Endodermal cell (in vitro differentiated cells): ENCODE measurements at places on chromosomes 2 and 18.

GRCh38 chr2:31813016-31813415 is 197.8 kb downstream of the MEMO1 start:
- DNase-seq, result no peak

- DNase-seq, result no peak
Measured at GRCh38 chr18:59961070-59961469, 61.3 kb downstream of the PMAIP1 start.

DNA sequence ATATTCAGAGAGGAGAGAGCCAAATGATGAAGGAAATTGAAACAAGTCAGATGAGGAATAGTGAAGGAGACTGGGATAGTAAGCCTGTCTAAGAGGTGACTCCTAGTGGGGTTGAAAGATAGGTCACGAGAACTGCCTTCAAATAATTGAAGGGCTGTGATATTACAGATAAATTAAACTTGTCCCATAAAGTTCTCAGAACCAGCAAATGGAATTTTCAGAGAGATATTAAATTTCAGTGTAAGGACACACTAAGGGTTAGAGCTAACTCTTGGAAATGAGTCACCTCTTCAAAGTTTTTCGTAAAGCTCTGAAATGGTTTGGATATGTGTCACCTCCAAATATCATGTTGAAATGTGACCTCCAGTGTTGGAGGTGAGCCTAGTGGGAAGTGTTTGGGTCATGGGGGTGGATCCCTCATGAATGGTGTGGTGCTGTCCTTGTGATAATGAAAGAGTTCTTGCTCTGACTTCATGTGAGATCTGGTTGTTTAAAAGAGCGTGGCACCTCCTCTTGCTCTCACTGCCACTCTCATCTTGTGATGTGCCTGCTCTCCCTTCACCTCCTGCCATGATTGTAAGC is 87.3 kb downstream of the BABAM2 start:
- no peak for DNase-seq

- no peak for DNase-seq
Measured at GRCh38 chr2:72933207-72933606, 15.9 kb downstream of the EMX1 start.

DNA sequence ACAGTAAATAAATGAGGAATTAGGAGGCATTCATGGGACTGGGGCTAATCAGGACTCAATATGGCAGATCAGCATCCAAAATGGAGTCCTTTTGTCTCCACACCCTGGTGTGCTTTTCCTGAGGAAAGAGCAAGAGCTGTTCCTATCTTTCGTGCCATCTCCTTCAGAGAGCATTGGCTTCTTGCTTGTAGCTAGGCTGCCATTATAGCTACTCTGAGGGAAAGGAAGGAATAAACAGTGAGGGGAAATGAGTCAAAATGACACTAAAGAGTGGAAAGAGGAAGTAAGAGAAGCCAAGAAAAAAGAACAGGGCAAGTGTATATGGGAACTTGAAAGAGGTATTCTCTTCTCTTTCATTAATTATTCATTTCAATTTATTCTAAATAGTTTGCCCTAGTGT is 8.4 kb upstream of the NMI start:
- DNase-seq, result no peak

GRCh38 chr2:214232271-214232670 is 178.6 kb upstream of the VWC2L start:
- no peak for DNase-seq

DNA sequence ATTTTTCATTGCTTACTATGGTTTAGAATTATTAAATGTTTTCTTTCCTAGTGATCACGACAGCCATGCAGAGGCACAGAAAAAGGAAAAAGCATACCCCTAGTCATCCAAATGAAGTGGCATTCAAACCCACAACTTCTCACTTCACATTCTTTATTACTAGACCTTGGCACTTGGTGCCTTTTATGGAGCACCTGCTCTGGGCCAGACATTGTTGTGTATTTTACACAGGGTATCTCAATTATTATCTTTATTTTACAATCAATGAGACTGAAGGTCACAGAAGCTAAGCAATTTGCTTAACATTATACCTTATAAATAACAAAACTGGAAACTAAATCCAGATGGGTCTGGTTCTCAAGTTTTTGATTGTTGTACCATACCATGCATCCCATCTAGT is 235.3 kb downstream of the LRATD1 start:
- no peak for DNase-seq

DNA sequence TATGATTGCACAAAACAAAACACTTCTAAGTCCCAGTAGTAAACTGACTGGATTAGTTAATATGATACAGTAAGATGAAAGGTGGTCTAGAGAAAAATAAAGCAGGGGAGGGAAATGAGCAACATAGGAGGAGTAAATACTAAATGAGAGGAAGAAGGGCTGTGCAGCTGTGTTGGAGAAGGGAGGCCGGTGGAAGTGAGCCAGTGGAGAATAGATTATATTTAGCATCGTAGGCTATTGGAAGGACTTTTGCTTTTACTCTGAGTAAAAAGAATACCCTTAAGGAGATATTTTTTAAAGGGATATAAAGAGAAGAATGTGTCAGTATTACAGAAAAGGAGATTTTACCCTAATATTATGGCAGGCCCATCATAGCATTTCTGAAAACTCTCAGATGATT is 12.7 kb downstream of the WDR75 start:
- DNase-seq, result no peak

DNA sequence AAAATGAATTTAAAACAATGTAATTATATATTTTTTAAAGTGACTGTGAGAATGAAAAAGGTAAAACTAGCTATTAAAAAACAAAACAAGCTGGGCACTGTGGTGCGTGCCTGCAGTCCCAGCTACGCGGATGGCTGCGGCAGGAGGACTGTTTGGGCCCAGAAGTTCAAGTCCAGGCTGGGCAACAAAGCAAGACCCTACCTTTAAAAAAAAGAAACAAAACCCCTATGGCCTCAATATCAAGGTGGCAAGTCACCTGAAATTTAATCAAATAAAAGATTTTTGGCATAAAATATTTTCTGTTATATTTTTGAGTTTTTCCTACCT is 46.9 kb upstream of the STRN start:
- DNase-seq, result no peak
